ENCODE measurements at places on chromosomes 7 and 10. TPM values are rescaled to one million over a fixed set of nuclear protein-coding genes. Genes with fewer than 3 reads are reported as not detected.

DNA sequence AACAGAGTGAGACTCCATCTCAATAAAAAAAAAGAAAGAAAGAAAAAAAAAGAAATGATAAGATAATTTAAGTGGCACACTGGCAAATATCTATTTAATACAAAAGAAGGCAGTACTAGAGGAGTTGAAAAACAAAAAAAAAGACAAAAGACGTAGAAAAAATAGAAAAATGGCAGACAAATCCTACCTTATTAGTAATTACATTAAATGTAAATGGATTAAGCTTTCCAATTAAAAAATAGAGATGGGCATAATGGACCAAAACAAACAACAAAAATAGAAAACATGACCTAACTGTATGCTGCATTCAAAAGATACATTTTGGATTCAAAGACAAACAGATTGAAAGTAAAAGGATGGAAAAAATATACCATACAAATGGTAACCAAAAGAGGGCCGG is 5.3 kb upstream of the PARP12 start:
- no peak for DNase-seq

DNA sequence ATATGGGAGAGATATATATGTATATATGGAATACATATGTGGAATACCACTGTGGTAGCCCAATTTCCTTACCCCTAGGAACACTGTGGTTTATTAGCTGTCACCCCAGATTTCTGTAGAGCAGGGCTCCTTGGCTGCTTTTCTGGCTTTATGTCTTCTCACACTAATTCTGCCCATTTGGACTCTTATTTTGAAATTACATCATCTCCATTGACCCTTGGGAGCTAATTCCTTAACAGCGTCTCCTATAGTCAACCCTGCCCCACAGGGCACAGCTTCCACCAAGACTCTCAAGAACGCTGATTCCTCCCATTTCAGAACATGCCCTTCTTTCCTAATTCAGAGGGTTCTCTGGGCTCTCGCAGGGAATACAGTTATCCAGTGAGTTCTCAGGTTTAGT is 55.4 kb upstream of the TARP start:
- no peak for DNase-seq

GRCh38 chr10:58206251-58206650 is 61.4 kb downstream of the IPMK start:
- DNase-seq: no peak

GRCh38 chr7:47423196-47423595 is 158.7 kb downstream of the TNS3 start:
- no peak for DNase-seq

- DNase-seq: no peak
Observed at GRCh38 chr10:120012131-120012400, 119.5 kb downstream of the SEC23IP start.

SORCS1 gene
- total RNA-seq: 4.9 TPM

DNA sequence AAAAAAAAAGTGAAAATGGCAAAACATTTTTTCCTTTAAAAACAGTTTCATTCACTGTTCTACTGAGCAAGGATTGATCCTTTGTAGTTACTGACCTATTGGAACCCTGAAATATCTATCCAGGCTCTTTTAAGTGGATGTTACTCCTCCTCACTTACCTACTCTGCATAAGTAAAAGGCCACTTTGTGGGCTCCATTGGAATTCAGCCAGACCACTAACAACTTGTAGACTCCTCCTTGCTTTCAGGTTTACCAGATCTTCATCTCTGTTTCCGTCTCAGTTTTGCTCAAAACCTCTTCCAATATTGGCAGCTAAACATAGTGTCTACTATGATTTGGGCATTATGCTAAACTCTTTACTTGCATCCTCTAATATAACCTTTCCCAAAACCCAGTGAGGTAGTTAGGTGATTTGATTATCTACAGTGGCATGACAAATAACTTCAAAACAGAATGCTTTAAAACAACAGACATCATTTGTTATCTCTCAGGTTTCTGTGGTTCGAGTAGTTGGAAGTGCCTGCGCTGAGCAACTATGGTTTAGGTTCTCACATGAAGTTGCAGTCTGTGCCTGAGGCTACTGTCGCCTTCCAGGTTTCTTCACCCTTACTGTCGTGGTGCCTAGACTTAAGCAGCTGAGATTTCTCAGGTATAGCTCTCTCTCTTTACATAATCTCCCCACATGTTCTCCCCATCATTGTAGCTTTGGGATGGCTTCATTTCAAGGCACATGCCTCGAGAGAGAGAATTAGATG is 698.2 kb downstream of the REEP3 start:
- no peak for DNase-seq

FEZF1 gene
- 12.9 TPM for total RNA-seq

TFR2 gene
- total RNA-seq: 5.7 TPM

- no peak for DNase-seq
Observed at GRCh38 chr7:27587429-27587828, 75.3 kb downstream of the HIBADH start.

DNA sequence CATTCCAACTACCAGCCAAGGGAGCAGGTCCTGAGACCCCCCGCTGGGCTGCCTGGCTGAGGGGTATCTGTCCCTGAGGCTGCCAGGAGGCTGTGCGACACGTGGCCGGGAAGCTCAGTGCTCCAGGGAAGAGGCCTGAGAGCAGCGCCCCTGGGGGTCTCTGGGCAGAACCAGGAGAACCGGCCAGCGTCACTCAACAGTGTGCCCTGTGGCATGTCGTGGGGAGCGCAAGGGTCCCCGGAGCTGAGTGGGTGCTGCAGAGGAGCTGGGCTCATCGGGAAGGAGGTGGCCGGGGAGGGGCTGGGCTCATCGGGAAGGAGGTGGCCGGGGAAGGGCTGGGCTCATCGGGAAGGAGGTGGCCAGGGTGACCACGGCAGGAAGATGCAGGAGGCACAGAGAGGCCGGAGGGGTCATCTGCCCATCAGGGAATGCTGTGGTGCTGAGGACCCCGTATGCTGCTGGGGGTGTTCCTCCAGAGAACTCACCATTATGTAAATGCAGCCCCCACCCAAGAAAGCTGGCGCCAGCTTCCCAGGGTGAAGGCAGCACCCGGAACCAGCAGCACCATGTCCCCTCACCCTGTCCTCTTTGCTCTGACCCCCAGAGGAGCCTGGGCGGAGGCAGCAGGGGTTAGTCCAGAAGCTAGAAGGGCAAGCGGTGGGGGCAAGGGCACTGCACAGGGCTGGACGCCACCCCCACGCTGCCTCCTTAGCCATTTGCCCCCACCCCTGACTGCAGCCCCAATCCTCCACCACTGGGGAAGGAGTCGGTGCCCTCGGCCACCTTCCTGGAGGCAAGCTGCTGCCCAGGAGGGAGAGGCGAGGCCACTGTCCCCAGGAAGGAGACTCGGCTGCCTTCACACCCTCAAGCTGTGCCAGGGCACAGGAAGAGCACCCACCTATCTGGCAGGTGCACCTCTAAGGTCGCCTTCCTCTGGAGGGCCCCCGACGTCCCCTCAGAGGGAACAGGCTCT is 33.3 kb downstream of the CALML3 start:
- DNase-seq: no peak

- no peak for DNase-seq
Observed at GRCh38 chr10:11424456-11425295, 186.8 kb downstream of the USP6NL start.

- DNase-seq: no peak
Observed at GRCh38 chr10:52966904-52967303, 194.3 kb upstream of the MBL2 start.

DNA sequence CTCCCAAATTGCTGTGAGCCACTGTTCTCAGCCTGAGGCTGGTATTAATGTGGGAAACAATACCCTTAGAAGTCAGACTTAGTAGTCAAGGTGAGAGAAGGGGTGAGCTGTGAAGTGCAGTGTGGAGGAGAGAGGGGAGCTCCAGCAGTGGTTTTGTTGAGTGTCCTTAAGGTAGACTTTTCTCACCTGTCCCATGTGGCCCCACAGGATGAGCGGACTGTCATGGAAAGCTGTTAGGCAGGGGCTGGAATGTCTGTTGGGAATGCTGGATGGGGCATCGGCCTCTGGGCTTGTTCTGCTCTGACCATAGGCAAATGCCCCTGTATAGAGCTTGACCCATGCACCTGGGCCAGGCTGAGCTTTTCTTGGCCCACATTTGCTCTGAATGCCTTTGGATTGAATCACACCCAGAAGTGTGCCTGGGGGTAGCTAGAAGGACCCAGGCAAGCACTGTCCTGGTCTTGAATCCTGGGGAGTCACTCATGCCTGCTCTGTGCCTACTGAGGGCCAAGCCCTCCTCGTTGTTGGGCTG is 36.3 kb upstream of the SH2D4B start:
- no peak for DNase-seq

TRIM24 gene
- 149 TPM for total RNA-seq

DNA sequence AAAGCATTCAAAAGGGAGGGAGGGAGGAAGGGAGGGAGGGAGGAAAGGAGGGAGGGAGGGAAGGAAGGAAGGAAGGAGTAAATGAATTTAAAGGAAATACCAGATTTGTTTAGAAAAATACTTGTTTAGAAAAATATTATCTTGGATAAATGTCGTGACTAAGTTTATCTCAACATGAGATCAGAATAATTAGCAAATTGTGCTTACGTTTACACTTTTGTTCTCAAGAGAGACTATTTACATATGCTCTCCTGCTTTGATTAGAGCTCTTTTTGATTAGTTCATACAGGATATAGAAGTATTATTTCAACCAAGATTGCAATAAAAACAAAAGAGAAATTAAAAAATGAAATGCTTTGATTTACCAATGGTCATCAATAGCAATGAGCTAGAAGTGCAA is 186.2 kb downstream of the HIBADH start:
- DNase-seq: no peak

DNA sequence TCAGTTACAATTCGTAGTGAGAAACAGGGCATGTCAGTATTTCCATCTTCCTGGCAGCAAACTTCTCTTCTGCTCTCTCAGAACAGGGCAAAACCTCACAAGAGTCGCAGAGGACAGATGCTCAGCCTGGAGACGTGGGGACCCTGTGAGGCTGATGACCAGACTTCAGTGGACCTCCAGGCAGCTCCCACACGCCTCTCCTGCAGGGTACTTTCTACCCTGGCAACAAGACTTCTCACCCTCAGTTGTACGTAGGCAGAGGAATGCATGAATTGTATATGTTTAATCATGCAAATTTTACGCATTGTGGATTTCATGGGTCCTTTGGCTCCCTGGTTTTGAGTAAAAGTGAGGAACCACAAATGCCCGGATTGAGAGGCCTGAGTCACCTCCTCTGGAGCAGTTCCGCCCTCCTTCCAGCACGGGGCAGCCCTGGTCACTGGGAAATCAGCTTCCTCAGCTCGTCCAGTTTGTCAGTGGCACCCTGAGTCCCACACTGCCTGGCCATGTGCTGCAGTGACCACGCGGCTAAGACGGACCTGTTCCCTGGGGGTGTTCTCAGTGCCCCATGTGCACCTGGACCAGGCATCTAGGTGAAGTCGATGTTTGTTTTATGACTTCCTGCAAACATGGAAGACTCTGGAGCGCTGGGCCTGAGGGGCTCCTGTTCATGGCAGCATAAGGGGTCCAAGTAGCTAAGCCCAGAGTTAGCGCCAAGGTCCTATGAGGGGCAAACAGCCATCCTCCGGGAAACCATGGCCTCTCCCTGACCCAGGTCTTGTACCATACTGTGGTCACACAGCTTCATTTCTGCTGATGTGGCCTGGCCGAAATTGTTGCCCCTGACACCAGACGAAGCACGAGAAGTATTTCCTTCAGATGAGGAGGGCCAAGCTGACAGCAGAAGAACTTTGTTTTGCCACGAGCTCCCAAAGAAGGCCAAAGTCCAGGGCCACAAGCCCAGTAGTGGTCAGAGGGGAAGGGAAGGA is 165.1 kb downstream of the TNS3 start:
- DNase-seq: no peak

DNA sequence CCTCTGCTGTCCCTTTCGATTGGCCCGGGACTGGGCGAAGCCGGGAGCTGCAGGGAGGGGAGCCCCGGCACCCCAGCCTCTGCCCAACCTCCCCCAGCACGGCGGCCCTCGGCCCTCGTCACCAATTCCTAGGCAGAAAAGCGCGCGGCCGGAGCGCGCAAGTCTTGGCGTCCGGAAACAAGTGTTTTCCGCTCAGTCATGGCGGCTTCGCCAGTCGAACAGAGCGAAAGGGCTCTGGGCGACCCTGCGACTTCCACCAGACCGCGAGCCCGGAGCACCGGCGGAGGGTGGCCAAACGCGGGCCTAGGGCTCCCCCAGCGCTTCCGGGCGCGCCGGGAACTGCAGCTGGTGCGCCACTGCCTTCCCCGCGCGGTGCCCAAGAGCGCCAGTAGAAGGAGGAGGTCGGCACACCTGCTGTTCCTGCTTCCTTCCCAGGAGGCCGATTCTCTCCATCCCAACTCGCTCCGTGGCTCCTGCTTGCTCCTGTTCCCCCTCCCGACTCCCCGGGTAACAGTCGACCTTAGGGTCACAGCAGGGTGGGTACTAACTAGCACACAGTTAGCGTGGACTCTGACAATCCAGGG is 729.9 kb downstream of the ZWINT start:
- DNase-seq: no peak

- DNase-seq: no peak
Observed at GRCh38 chr10:49622426-49623425, 8.9 kb downstream of the CHAT start.

GPR15LG gene
- not detected for total RNA-seq

All from H1 (cell line).